Ureter (tissue), 1 donor: ENCODE measurements at places on chromosomes 1 and 21.
A peak's percentile ranks its signal among the peaks of the same experiment; 100 is the strongest.

DNA sequence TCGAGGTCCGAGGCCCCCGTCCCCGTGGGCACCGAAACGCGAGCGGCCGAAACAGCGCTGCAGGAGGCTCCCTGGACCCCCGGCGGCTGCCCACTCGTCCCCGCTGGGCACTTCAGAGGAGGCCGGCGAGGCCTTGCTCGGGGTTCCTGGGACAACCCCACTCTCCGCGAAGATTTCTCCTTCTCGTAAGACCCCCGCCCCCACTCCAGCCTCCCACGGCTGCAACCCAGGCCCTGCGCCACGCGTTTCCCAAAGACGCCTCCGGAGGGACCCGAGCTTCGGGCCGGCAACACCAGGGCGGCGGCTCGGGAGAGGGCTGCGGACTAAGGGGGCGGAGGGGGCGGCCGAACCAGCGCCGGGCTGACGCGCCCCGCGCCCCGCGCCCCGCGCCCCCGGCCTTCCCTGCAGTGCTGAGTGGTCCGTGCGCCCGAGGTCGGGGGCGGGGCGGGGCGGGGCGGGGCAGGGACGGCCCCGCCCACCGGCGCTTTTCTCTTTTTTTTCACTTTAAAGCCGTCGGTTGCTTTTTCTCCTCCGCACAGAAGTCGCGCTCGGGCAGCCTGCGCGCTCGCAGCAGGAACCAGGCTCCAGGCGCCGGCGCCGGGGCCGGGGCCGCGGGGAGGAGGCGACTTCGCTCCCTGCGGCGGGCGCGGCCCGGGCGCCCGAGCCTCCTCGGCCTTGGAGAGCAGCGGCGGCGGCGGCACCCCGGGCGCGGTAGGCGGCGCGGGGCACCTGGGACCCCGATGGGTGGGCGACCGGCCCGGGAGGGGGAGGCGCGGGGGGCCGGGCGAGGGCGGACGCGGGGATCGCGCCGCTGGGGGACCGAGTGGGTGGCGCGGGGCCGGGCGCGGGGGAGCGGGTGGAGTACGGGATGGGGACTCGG, at the start of gene SPSB1:
Gene SPSB1, plus strand, starts transcription at position 534 of the 880 bp plus-strand sequence. CDS start 62,998 bp downstream, outside the sequence.
- peak; percentile 80 for DNase-seq

DNA sequence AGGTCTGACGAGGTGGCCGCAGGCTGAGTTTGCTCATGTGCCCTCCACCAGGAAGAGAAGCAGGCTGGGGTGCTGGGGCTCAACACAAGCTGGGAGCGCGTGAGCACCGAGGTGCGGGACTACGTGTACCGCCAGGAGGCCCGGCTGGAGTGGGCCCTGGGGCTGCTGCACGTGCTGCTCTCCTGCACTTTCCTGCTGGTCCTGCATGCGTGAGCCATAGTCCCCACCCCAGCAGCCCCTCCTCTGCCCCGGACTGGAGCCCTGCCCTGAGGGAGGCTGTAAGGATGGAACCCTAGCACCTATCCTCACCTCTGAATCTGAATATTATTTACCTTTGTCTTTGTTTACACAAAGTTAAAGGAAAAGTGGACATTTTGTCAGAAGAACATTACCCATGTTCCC, 7.8 kb upstream of the ADAM15 start:
- DNase-seq = no peak

- no peak for DNase-seq
Measured at GRCh38 chr1:2125350-2126211, 69.0 kb downstream of the FAAP20 start.

DNA sequence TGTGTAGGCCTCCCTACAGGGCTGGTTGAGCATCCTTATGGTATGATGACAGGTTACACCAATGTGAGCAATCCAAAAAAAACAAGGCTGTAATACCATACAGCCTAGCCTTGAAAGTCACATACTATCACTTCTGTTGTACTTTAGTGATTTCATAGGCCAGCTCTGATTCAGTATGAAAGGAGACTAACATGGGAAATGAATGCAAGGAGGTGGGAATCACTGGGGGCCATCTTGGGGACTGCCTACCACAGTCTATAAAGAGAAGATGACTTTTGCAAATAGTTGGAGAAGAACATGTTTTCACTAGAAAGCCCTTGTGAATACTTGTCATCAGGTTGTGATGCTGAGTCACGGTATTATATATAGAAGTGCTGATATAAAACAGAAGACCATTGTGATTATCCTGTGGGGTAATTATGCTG, 270.7 kb downstream of the S1PR1 start:
- no peak for DNase-seq

DNA sequence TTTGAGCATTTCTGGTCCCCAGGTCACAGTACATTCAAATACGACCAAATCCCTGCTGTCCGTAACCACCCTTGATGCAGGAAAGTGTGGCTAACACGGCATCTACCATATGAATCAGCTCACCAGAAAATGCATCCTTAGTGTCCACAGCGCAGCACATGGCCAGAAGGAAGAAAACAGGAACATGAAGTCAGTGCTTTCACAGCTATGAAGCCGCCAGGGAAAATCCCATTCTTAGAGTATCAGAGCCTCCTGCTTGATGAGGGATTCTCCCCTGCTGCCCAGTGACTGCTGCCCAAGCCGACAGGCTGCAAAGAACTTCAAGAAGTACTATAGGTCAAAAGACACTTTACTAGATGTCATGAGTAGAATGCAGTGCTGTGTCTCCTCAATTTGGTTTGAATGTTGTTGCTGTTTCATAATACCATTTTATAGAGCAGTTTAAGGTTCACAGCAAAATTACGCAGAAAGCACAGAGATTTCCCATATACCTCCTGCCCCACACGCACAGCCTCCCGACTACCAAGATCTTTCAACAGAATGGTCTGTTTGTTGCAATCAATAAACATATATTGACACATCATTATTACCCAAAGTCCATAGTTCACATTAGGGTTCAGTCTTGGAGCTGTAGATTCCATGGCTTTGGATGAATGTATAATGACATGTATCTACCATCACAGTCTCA, 14.5 kb downstream of the TIAM1 start:
- no peak for DNase-seq

GRCh38 chr1:30103708-30104411, 619.5 kb downstream of the MATN1 start:
- DNase-seq = no peak

- no peak for DNase-seq
Measured at GRCh38 chr1:33081554-33082305, 777 bp downstream of the AZIN2 start.

DNA sequence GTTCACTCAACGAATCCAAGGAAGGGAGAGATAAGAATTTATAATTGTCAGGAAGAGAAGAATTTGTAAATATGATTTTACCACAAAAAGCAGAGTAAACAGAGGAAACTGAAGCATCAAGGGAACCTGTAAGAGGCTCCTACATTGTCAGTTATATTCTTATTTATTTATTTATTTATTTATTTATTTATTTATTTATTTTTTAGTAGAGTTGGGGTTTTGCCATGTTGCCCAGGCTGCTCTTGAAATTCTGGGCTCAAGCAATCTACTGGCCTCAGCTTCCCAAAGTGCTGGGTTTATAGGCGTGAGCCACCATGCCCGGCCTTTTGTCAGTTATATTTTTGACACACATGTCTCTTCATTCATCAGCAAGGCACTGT, 47.1 kb downstream of the FCRL3 start:
- no peak for DNase-seq

GRCh38 chr1:61348025-61348665, 265.8 kb downstream of the NFIA start:
- no peak for DNase-seq

GRCh38 chr1:155455588-155456195, 106.9 kb downstream of the ASH1L start:
- DNase-seq = no peak

DNA sequence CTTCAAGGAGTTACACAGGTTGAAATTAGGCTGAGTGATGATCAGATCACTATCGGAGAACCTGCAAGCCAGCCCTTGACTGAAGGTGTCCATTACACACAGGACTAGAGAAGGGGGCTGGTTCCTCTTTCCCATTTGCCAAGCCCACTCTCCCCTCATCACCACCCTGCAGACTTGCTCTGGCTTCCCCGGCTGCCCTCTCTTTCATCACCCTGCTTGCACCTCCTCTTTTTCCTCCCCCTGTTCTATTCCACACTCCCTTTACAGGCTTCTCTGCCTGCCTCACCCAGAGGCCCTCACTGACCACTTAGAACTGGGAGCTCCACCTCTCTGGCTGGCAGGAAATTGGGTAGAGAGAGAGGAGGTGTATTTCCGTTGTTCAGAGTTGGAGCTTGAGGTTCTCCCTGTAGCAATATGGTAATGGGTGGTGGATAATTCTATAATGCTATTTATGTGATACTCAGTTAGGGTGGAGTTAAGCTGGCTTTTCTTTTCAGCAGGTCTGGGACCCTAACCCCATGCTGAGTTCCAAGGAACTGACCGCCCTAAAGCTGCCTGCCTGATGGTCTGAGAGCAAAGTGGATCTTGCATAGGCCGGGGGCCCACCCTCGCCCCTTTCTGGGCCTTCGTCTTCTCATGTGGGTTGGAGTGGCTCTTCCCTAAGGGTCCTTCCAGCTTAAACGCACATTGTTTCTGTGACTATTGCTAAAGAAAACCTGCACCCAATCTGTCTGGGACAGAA, 111.8 kb upstream of the ADAR start:
- no peak for DNase-seq

- DNase-seq = no peak
Measured at GRCh38 chr1:226984521-226985238, 44.6 kb downstream of the COQ8A start.

GRCh38 chr1:218970397-218970990, 203.2 kb upstream of the LYPLAL1 start:
- no peak for DNase-seq

GRCh38 chr21:43343992-43344886, 82.7 kb downstream of the SIK1 start:
- peak; percentile 80 for DNase-seq

DNA sequence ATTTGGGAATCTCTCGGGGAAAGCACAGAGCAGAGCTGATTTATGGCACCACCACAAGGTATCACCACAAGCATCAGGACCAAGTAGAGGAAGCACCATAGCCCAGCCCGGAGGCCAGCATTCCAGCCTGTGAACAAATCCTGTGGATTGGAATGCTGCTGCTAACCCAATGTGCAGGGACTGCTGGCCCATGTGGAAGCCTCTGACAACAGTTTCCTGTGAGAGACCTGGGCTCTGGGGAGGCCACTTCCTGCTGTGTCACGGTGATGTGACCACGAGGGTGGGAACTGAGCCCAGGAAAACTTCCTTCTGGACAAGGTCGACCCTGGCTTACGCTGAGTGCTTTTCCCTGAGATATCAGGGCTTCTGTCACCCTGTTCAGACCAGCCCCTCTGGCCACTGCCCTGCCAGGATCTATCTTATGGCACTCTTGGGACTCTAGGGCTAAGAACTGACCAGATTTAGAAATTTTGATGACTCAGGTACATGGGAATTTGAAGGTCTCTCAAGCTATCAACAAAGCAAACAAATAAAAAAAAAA, 88.3 kb upstream of the NGF start:
- no peak for DNase-seq

DNA sequence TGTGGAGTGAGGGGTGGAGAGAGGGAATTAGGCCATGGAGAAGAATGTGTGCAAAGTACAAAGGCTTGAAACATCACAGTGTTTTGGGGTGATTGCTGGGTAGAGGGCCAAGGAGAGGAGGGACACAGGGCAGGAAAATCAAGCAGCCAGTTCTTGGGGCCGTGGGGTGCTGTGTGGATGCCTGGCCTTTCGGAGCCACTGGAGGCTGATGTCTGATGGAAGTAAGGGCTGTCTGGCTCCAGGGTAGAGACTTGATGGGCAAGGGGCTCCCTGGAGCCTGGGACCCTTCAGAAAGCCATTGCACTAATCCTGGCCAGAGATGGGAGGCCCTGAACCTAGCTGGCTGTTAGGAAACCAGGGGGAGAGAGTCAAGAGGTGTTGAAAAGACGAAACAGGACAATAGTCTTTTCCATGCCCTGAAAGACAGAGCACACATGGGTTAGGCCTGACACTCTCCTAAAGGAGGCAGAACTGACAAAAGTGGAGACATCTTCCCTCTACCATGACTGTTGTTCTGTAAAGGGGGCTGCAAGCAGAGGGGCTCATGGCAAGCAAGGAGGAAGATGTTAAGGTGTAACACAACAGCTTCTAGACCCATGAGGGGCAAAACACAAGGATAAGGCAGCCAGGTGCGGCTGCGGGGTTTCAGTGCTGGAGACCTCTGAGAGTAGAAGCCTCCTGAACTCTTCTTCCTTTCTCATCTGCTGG, 21.0 kb downstream of the ATF3 start:
- DNase-seq = no peak

DNA sequence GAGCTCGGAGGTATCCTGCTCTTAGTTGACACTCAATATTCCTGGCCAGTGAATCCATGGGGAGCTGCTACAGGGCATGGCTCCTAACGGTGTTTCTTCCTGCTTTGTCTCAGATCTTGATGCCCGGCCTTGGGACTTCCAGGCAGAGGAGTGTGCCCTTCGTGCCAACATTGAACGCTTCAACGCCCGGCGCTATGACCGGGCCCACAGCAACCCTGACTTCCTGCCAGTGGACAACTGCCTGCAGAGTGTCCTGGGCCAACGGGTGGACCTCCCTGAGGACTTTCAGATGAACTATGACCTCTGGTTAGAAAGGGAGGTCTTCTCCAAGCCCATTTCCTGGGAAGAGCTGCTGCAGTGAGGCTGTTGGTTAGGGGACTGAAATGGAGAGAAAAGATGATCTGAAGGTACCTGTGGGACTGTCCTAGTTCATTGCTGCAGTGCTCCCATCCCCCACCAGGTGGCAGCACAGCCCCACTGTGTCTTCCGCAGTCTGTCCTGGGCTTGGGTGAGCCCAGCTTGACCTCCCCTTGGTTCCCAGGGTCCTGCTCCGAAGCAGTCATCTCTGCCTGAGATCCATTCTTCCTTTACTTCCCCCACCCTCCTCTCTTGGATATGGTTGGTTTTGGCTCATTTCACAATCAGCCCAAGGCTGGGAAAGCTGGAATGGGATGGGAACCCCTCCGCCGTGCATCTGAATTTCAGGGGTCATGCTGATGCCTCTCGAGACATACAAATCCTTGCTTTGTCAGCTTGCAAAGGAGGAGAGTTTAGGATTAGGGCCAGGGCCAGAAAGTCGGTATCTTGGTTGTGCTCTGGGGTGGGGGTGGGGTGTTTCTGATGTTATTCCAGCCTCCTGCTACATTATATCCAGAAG, 16.7 kb downstream of the ALX3 start:
- peak; percentile 70 for DNase-seq

DNA sequence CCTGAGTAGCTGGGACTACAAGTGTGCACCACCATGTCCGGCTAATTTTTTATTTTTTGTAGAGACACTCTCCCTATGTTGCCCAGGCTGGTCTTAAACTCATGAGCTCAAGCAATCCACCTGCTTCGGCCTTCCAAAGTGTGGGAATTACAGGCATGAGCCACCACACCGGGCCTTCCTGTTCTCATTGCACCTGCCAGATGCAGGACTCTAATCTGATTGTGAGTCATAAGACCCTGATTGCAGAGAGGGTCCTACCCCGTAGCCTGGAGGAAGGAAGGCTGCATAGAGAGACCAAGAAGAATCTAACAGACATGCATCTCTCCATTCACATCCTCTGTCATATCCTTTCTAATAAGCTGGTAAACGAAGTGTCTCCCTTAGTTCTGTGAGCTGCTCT, 19.5 kb upstream of the CGN start:
- DNase-seq = no peak

- DNase-seq = no peak
Measured at GRCh38 chr1:70866542-70867264, 180.9 kb downstream of the PTGER3 start.

GRCh38 chr1:87583459-87583858, 254.8 kb downstream of the LMO4 start:
- DNase-seq = no peak
